ENCODE measurements at places on chromosomes 1 and 21.

DNA sequence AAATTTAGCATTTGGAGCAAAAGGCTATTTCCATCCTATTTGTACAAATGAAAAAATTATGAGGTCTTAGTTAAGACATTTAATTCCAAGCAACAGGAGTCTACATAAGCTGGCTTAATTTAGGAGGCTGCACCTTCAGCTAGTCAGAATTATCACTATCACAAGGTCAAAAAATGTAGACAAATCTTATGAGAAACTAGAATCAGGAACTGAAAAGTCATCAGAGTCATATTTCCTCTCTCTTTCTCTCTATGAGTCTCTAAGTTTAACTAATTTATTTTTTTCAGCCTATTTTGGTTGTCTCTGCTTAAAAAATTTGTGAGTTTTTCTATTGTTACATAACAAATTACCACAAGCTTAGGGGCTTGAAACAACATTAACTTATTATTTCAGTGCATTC, 807.1 kb upstream of the PRMT6 start:
- no peak for DNase-seq

GRCh38 chr1:207455183-207455754, 1.1 kb downstream of the CR2 start:
- no peak for DNase-seq

- no peak for DNase-seq
These were observed 167.5 kb downstream of the CLIC6 start for GRCh38 chr21:34836103-34836932.

DNA sequence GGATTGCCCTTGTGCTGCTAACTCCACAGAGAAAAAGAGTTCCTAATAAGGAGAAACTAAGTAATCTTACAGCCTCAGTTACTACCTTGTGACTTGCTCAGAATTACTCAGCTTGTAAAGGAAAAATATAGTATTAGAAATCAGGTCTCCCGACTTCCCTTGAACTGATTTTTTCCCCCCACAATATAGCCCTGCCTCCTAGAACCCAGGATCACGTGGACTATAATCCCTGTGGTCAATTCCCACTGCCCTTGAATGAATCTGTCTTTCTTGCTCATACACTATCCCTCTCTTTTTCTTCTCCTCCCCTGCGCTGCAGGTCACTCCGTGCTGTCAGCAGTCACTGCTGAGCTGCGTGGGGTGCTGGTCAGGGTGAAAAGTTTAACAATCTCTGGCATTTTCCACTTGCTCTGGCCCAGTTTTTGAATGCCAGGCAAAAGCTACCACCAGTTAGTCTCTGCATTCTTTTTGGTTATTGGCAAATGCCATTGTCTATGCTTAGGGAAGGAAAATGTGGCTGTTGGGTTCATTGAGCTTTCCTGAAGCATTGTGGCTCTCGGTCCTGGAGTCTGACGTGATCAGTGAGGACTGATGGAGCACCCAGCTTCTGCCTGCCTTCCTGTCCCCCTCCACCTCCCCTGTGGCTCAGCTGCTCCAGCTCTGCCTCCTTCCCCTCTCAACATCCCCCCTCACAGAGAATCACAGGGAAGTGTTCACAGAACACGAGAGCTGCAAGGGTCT, 1.9 kb upstream of the MYOC start:
- DNase-seq, result no peak

DNA sequence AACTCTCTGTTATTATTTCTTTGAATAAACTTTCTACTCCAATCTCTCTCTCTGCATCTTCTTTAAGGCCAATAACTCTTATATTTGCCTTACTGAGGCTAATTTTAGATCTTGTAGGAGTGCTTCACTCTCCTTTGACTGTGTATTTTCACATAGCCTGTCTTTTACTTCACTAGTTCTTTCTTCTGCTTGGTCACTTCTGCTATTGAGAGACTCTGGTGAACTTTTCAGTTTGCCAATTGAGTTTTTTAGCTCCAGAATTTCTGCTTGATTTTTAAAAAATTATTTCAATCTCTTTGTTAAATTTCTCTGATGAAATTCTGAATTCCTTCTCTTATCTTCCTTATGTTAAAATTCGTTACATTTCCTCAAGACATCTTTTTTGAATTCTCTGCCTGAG, 18.2 kb downstream of the GPR88 start:
- DNase-seq, result no peak

- no peak for DNase-seq
These were observed 1.9 kb downstream of the RUNX3 start for GRCh38 chr1:24927988-24928688.

DNA sequence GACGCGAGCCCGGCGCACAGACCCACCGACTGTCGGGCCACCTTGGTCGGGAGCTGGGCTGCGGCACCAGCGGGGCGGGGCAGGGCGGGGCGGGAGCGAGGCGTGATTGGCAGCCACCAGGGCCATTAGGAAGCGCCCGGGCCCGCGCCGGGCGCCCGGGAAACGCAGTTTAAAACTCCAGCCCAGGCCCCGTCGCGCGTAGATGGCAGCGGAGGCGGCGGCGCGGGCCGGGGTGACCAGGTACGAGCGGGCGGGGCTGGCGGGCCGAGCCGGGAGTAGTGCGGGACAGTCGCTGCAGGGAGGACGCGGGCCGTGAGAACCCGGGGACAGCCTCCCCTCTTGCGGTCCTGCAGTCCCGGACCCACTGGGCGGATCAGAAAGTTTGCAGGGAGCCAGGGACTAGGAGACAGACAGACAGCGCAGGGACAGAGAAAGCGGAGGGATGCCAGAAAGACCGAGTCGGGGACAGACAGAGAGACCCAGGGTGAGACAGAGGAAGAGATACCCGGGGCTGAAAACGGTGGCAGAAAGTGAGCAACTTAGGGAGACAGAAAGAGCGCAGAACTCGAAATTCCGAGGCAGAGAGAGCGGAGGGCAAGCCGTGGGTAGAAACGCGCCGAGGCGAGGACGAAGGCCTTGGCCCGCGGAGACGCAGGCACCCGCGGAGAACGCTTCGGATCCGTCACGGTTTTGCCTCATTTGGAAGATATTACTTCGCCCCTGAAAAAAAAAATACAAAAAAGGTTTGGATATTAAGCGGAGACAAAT, at the start of gene DMBX1:
Gene DMBX1, plus strand, starts transcription at position 199 of the 768 bp plus-strand sequence. CDS start 17,175 bp downstream, outside the sequence.
- DNase-seq, result no peak

GRCh38 chr1:159866066-159866465, 3.6 kb upstream of the VSIG8 start:
- DNase-seq, result no peak

GRCh38 chr1:21818656-21819055, 6.6 kb downstream of the LDLRAD2 start:
- no peak for DNase-seq

- DNase-seq, result no peak
These were observed 8.0 kb downstream of the TMPRSS2 start for GRCh38 chr21:41499920-41500319.
